ENCODE measurements at places on chromosomes 1 and 21. TPM values are rescaled to one million over a fixed set of nuclear protein-coding genes. Genes with fewer than 3 reads are reported as not detected.

DNA sequence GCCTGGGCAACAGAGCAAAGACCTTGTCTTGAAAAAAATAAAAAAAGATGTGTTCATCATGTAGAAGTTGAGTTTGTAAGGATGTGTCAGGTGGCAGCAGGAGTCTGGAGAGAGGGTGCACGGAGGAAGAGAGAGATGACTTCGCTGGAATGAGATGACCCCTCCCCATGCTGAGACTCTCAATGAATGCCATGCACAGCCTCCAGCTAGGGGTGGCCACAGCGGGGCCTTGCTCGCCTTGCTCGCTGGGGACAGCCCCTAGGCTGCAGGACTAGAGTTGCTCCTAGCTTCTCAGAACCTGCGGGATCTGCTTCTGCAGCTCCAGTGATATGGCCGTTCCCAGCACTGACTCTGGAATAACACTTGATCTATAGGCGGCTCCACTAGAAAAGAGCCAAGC lies 6.6 kb upstream of the C2CD2 start:
- DNase-seq, result no peak

DNA sequence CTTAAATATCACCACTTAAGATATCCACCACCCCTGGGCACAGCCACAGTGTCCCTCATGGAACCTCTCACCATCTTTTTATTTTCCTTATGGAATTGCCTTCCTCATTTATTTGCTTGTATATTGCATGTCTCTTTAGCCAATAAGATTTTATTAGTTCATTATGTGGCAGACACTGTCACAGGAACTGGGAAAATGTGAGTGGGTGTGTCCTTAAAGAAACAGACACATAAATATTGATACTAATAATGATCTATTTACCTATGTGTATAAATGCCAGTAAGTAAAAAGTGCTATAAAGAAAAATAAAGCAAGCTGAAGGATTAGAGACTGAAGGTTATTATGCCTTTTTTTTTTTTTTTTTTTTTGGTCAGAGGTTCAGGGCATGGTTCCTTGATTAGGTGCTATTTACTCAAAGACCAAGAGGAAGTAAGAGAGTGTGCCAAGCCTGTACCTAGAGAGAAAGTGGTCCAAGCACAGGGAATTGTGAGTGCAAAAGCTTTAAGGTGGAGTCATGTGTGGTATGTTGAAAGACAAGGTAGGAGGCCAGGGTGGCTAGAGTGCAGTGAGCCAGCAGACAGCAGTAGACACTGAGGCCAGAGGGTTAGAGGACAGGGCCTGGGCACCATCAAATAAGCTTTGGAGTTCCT lies 589.0 kb downstream of the USP25 start:
- DNase-seq, result no peak

DNA sequence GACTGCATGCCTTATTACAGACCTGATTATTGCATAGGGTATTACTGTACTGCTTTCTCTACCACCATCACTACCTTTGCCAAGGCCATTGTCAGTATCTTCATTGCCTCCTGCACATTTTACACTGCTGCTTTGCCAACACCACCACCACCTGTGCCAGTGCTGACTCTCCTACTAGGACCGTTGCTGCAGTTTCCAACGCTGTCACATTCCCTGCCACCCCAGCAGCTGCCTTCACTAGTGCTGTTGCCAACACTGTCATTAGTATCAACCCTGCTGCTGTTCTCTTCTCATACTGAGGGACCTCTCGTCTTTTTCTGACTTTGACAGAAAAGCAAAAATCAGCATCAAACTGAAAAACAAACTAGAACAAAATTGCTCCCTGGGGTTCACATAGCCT lies 394.9 kb upstream of the B3GALT2 start:
- no peak for DNase-seq

DNA sequence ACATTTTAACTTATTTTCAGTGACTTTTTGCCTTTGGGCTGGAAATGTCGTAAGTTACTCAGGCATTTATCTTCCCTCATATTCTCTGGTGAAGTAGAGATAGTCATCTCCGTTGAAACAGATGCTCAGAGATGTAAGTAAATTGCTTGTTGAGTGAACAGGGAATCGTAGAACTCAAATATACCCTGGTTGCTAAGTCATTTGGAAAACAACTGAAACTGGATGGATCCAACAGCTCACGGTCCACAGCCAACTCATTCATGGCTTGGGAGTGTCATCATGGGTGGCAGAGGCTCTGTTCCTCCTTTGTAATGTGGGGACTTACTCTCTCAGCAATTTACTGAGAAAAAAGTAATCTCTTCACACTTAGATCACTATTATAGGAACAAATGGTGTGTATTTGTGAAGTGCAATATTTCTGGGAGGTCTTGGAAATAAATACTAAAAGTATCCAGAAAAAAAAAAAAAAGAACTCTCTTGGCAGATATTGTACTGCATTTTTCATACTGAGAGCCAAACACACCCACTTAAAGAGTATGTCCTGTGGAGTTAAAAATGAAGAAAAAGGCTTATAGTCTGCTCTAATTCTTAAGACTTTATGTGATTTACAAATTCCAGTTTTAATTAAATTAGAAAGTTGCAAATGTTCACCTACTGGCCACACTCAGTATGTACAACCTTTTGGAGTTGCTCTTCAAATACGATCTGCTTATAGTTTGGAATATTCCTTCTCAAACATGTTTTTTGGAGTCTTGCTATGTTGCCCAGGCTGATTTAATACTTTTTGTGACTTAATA lies 107.4 kb downstream of the LEPR start:
- DNase-seq, result peak; percentile 8

DNA sequence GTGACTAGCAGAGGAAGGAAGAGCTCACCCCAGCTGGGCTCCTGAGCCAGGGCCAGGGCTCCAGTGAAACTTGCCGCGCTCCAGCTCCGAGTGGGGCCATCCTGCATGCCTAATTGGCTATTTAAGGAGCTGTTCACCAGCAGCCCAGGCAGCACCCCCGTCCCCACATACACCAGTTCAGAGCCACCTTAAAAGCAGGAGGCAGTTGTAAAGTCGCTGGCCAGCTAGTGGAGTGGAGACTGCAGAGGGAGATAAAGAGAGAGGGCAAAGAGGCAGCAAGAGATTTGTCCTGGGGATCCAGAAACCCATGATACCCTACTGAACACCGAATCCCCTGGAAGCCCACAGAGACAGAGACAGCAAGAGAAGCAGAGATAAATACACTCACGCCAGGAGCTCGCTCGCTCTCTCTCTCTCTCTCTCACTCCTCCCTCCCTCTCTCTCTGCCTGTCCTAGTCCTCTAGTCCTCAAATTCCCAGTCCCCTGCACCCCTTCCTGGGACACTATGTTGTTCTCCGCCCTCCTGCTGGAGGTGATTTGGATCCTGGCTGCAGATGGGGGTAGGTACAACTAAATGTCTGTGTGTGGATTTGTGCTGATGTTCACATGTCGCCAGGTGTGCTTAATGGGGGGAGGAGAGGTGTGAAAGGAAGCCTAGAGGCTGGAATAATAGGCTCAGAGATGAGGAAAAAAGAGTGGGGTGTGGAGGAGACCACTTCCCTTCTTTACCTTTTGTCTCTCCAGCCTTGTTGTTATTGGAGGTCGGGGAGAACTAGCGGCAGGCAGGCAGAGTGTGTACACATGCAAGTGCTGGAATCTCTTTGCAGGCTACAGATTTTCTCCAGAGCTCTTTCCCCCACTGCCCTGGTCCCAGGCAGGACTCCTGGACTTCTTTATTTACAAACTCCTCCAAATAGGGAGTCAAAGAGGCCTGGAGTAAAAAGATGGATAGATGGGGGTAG lies at the start of gene CA14:
Gene CA14 (plus strand): TSS at position 151 of the 962 bp plus-strand sequence. CDS start 355 bp downstream, at position 506.
- DNase-seq, result no peak

DNA sequence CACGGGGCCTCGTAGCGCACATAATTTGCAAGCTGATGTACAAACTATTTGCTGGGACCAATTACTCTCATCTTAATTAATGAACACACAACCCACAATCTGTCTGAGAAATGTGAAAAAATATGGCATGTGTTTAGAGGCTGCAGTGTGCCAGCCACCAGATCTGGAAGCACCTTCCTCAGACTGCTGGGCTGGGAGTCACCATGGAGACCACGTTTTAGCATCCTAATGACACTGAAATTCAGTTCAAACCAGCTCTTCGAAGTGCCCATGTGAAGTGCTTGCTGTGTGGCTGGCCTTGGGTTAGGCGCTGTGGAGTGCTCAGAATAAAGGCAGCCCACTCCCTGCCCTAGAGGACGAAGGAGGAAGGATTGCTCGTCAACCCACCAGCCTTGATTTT lies 482.4 kb downstream of the OMA1 start:
- no peak for DNase-seq

DNA sequence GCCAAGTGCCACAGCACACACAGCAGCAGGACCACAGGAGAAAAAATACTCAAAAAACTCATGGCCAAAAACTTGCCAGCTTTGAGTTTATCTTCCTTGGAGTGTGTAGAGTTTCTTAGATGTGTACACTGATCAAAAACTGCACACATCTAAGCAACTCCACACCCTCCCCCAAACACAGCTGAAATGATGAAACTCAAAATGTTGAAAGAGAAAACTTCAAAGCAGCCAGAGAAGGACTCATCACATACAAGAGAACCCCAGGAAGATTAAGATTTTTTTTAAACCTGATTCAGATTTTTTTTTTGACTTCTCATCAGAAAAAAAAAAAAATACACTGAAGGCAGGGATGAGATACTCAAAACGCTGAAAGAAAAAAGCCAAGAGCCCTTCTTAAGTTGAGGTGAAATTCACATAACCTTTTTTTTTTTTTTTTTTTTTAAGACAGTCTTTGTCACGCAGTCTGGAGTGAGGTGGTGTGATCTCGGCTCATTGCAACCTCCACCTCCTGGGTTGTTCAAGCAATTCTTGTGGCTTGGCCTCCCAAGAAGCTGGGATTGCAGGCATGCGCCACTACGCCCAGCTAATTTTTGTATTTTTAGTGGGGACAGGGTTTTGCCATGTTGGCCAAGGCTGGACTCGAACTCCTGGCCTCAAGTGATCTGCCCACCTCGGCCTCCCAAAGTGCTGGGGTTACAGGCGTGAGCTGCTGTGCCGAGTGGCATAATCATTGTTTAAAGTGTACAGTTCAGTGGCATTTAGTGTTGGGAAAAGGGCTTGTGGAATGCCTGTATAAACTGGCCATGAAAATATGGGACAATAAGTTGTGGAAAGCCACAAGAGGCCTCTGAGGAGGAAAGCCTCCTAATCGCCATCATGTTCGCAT lies 20.9 kb upstream of the PDXK start:
- DNase-seq, result no peak

DNA sequence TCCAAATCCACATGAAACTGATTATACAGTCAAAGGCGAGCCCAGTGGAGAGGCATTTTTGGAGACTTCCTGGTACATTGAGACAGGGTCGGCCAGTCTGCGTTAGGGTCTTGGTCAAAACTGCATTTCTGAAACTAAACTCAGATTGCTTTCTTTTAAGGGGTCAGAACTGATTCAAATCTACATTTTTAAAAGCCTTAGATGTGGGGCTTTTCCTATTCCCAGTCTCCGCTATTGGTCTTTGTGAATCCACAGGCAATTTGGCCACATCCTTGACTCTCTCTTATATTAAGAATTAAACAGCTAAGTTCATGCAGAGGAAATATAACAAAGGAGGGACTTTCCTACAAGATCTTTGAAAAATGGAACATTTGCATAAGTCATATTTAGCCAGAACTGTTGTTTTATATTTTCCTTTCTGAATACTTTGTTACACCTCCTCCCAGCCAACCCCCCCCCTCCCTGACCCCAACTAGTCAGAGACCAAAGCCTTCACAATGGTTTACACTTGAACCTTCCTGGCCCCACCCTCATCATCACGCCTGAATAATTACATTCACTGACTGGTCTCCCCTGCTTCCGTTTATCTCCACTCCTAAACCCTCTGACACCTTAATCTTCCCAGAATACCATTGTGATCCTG lies 30.9 kb downstream of the SELL start:
- no peak for DNase-seq

GRCh38 chr1:177257128-177257527 lies 86.4 kb downstream of the BRINP2 start:
- DNase-seq, result no peak

DNA sequence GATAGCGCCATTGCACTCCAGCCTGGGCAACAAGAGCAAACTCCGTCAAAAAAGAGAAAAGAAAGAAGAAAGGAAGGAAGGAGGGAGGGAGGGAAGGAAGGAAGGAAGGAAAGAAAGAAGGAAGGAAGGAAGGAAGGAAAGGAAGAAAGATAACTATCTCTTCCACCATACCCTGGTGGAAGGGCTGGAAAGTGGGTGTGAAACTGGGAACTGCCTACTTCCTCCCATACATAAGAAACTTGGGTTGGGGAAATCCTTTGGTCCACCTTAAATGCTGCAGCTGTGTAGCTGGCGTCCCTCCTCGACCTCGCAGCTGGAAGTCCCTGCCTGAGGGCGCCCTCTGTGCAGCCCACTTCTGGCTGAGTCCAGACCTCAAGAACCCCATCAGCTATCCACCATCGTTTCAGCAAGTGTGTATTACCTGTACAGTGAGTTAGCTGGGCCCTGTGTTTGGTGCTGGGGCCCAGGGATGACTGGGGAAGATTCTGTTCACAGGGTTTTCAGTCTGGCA lies 4.6 kb upstream of the FAM167B start:
- no peak for DNase-seq

DNA sequence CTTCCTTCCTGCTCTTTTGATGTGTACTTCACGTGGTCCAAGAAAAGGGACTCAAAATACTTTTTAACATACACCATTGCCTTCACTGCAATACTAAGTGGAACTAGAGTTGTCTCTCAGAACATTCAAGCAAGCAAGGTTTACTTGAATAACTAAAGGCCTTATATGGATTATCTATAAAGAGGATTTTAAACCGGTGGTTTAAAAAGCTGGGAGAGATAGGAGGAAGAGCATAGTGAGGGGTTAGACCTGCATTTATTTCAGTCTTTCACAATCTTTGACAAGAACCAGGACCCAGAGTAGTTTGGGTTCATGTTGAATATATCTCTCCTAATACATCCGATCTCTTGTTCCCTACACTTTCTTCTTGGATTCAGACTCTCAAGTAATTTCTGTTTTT lies 6.9 kb downstream of the S1PR1 start:
- no peak for DNase-seq

- DNase-seq, result no peak
Observed at GRCh38 chr1:74513411-74514300, 1.2 kb upstream of the LRRC53 start.

GRCh38 chr21:36702622-36702968 lies 3.7 kb downstream of the SIM2 start:
- DNase-seq, result no peak

- no peak for DNase-seq
Observed at GRCh38 chr1:205275916-205276688, 45.4 kb downstream of the NUAK2 start.

GRCh38 chr1:111585447-111586086 lies 34.0 kb upstream of the RAP1A start:
- no peak for DNase-seq

- DNase-seq, result no peak
Observed at GRCh38 chr1:81606656-81607055, 194.1 kb upstream of the ADGRL2 start.

GRCh38 chr1:12678820-12679219 lies 34.9 kb downstream of the AADACL4 start:
- DNase-seq, result no peak

GRCh38 chr1:191993549-191993948 lies 164.7 kb upstream of the RGS18 start:
- no peak for DNase-seq

LCE1B gene
- total RNA-seq, result not detected

SFT2D2 gene
- total RNA-seq, result 41.9 TPM

UHMK1 gene
- 58.2 TPM for total RNA-seq

LAD1 gene
- total RNA-seq, result 12.6 TPM

SIPA1L2 gene
- total RNA-seq, result 50.8 TPM

ERI3 gene
- 34.3 TPM for total RNA-seq

IL22RA1 gene
- total RNA-seq, result not detected

RGS4 gene
- total RNA-seq, result 26.0 TPM

TSSK3 gene
- 0.79 TPM for total RNA-seq
